Inflammatory macrophage (primary cell): ENCODE measurements at places on chromosomes 16 and 17.

GRCh38 chr16:77143364-77143763 lies 47.6 kb upstream of the MON1B start:
- DNase-seq = no peak

GRCh38 chr17:42221886-42222745 lies 27.8 kb upstream of the GHDC start:
- peak; percentile 70 for DNase-seq

DNA sequence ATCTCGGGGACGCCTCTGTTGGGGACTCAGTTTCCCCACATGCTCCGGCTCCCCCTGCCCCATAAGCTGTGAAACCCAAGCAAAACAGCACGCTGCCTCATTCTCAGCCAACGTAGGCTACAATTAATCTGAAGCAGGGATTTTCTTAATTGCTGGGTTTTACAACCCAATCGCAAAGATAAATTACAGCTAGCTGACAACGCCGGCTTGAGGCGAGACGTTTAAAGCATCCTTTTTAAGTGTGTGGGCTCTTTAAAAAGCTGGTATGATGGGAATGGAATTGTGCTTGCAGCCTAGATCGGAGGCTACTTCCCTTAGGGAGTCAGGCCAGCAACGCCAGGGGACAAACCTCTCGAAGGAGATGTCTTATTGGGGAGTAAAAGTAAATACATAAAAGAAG lies 185.3 kb downstream of the ZNF423 start:
- no peak for DNase-seq

DNA sequence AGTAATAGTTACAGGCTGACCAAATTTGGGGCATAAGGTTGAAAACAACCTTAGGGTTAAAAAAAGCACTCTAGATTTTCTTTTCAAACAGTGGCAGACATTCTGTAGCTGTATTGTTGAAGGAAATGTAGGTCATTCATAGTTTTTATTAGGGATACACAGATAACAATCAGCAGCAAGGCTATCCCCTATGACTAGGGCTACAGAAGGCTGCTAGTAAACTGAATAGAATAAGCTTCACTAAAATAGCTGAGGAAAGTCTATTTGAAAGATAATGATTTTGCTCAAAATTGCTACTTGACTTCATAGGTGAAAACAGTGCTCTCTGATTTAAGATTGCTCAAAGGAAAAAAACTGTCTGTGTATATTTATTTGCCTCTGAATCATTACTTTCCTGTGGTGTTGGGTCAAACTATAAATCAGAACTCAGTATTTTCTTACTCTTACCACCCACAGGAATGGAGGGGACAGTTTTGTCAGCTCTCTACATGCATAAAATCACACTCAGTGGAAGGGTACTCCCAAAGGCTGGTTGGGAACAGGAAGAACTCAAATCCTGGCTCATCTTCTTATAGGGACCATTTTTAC lies 24.8 kb downstream of the RPGRIP1L start:
- DNase-seq = no peak

DNA sequence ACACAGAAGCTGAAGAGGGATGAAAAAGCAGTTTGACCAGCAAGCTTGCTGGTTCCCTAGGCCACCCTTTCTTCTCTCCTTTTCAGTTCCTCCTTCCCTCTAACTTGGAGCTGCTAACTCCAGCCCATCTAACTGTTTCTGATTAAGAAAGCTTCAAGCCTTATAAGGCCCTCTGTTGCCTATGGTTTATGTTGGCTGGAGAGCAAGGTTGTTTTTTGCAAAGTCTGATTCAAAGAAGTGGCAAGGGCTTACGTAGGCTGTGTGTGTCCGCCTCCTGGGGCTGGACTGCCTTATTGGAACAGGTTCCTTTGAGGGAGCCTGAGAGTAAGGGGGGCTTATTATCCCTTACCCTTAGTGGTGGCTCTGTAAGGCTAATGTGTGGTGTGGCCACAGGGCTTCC lies 7.1 kb downstream of the AKAP1 start:
- peak; percentile 17 for DNase-seq

GRCh38 chr17:15231851-15232516 lies 33.1 kb downstream of the PMP22 start:
- DNase-seq = no peak

- no peak for DNase-seq
These were observed 27.3 kb downstream of the LASP1 start for GRCh38 chr17:38897176-38897575.
